ENCODE measurements at places on chromosomes 3 and 15.

GRCh38 chr15:56523521-56523920 lies 58.6 kb upstream of the MNS1 start:
- DNase-seq: no peak

DNA sequence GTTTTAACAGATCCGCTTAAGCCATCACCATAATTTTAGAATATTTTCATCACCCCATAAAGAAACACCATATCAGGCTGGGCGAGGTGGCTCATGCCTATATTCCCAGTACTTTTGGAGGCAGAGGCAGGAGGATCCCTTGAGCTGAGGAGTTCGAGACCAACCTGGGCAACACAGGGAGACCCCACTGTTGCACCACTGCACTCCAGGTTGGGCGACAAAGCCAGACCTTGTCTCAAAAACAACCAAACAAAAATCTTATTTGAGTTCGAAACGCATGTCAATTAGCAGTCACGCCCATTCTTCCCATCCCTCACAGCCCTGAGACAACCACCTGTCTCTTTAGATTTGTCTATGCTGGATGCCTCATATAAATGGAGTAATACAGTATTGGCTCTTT lies 119.9 kb downstream of the KLF13 start:
- no peak for DNase-seq

GRCh38 chr15:82548700-82549099 lies 8.4 kb upstream of the RPS17 start:
- DNase-seq: no peak

GRCh38 chr3:16378415-16378814 lies 113.4 kb downstream of the OXNAD1 start:
- no peak for DNase-seq

DNA sequence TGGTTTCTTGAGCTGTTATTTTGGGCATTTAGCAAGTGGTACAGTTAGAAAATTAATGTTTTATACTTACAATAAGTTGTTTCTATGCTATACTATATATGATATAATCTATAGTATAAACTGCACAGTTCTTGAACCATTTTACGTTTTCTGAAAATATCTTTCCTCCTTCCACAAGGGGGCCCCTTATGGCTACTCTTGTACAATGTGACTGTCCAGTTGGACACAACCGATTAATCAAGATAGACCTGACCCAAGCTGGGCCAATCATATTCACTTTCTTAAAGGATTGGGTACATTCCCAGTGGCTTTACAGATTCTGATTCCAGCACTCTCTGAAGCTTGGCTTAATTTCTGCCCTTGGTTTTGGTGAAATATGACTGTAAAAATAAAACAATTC lies 953.4 kb downstream of the AGBL1 start:
- DNase-seq: peak; percentile 35

GRCh38 chr3:13379201-13379830 lies 40.8 kb downstream of the NUP210 start:
- DNase-seq: no peak

DNA sequence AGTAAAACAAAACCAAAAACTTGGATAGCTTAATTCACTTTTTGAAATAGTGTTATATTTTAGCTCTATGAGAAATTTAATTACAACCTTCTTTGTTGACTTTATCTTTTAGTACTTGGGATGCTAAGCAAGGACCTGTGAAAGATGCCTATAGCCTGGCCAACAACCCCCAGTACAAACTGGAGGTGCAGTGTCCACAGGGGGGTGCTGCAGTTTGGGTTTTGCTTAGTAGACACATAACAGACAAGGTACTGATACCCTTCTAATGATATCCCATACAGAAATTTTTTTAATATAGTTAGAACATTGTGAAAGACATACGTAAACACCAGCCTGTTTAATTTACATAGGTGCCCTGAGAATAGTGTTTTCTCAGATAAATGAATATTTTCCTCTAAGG lies 35.3 kb downstream of the CAPN7 start:
- peak; percentile 67 for DNase-seq

GRCh38 chr15:68028888-68029207 lies 25.3 kb upstream of the PIAS1 start:
- no peak for DNase-seq

DNA sequence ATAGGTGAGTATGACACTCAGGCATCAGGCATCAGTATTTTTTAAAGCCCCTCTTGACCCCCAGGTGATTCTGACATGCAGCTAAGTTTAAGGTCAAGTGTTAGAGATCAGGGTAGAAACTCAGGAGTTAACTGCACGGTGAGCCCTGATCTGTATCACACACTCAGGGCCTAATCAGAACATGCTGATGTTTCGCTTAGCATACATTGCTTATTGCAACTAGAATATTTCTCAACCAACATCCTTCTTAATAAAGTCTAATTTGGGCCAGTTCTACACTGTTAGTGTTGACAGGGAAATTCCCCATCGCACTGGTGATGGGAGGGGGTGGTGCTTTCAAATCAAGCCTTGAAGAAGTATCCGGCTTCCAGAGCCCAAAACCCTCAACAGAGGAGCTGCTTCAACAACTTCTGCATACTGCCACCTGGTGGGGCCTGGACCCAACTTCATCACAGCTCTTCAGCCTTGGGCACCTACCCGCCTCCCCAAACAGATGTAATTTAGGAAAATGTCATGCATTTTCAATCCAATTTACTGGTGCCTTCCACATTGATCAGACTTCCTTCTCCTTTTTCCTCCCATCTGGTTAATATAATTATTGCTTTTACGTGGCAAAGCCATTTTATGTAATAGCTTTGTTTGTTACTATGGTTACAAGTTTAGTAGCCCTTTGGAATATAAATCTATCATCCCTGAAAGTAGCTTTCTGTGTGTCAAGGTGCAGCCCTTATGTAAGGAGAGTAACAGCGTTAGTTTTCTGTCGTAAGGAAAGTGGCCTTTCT lies 312.2 kb downstream of the RORA start:
- peak; percentile 89 for DNase-seq

DNA sequence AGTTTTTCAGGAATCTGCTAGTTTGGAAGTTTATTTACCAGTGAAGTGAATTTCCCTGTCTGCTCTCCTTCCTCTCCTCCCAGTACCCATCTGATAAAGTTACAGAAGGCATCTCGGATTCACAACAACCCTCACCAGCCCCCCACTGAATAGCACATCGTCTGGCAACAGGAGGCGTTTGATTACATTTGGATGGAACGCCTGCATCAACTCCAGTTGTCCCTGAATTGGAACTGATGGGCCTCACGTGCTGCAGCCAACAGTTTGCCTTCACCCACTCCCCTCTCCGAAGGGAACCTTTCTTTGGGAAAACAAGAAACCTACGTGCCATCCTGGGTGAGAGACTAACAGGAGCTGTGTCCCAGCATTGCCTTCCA lies 59.5 kb upstream of the BCL6 start:
- no peak for DNase-seq

GRCh38 chr3:51966016-51966415 lies 1.2 kb downstream of the PCBP4 start:
- DNase-seq: peak; percentile 30

DNA sequence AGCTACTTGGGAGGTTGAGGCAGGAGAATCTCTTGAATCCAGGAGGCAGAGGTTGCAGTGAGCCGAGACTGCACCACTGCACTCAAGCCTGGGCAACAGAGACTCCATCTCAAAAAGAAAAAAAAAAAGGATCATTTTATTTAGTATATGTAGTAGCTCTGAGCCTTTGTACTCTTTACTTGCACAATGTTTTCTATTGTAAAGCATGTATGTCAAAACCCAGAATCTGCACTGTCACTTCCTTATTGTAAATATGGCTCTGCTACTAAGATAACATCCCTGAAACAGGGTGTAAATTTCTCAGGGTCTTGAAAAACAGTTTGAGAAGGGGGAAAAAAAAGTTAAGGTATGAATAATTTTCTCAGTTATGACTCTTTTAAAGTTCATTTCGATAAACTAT lies 35.1 kb downstream of the SLMAP start:
- no peak for DNase-seq

DNA sequence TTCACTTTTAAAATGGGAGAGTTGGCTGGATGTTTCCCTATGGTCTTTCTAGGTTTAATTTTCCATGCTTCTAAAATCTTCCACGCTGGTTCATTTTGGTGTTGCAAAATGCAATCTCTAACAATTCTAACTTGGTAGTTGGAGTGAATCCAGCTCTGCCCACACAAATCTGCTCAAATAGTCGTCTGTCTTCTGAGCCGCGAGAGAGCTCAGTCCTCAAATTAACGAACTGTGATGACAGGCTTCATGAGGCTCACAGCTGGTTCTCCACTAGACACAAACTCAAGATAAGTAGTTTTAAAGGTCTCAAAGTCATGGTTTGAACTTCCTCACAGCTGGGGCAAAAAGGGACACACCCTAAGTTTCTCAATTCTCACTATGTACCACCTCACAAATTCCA lies 178.6 kb upstream of the LYSMD4 start:
- DNase-seq: no peak

- DNase-seq: peak; percentile 25
Observed at GRCh38 chr3:8990266-8991215, 27.3 kb upstream of the RAD18 start.

DNA sequence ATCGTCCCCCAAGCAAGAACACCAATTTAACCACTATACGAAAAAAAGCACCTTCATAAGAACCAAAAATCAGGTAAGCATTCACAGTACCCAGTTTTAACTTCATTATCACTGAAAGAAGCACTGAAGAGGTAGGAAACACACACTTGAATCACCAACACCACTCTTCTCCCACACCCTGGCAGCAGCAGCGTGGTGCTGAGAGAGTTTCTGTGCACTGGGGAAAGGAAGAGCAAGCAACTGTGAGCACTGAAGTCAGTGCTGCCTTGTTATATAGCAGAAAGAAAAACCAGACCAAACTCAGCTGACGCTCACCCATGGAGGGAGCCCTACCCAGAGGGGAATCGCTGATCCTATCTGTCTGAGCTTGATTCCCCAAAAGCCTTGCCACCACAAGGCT lies 98.2 kb downstream of the DMXL2 start:
- DNase-seq: no peak
